ENCODE measurements at places on chromosomes 2 and 18.

- DNase-seq, result no peak
Observed at GRCh38 chr2:28201671-28202180, 190.9 kb upstream of the FOSL2 start.

- no peak for DNase-seq
Observed at GRCh38 chr2:106991866-106992265, 105.9 kb upstream of the ST6GAL2 start.

DNA sequence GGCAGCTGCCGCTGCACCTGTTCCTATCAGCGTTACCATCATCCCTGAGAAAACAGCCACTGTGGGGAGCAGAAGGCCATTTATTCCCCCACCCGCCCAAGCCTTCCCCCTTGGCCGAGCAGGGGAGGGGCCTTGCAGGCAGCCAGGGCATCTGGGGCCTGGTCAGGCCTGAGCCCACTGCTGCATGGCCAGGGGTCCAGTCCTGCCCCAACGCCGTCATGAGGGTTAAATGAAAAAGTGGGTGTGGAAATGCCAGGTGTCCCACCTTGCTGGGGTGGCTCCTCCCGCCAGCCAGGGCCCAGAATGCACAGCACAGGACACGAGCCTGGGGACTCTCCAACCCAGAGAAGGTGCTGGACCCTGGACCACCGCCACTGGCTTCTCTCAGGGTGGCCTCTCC is 14.2 kb downstream of the ANO7 start:
- no peak for DNase-seq

DNA sequence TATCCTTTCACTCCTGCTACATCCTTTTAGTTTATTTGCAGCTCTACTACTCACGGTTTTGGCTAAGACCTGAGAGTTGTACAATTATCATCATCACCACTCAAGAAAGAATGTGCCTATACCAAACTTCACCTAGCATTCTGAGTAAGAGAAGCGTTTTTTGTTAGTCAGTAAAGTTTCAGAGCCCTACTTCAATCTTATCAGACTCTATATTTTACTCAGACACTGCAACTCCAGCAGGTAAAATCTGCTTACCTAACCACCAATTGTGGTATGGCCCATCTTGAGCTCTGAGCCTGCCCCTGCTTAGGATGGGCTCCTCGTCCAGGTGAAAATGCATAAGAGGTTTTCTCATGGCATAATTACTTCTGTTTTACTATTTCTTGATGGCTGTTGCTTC is 37.1 kb downstream of the ICOS start:
- DNase-seq, result no peak

GRCh38 chr2:236178890-236179235 is 10.7 kb upstream of the GBX2 start:
- no peak for DNase-seq

- DNase-seq, result no peak
Observed at GRCh38 chr2:149568138-149568537, 19.4 kb downstream of the MMADHC start.

GRCh38 chr2:215607766-215608165 is 171.9 kb upstream of the FN1 start:
- no peak for DNase-seq

DNA sequence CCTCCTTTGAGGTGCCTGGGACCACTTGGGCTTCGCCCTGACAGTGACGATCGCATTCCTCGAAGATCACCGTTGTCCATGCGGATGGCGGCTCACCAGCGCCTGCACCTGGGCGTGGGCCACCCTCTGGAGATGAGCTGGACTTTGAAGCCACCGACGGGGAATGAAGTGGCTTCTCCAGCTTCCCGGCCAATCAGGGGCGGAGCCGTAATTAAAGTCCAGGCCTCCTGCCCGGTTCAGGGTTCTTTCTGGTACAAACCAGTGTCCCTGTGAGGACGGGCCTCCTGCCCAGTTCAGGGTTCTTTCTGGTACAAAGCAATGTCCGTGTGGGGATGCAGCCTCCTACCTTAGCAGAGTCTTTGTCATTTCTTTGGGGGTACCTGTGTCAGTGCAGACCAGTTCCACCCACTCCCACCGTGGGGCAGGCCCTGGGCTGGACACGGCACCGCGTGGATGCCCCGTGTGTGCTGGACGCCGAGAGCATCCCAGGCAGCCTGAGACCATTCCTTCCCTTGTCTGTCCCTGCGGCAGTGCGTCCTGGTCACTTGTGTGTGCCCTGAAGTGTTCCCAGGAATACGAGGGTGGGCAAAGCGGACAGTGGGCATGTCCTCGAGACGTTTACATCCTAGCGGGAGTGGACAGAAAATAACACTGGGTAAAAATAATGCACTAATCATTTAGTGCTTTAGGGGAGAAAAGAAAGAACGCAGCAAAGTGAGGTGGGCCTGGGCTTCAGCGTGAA is 55.0 kb downstream of the KCNG2 start:
- no peak for DNase-seq

DNA sequence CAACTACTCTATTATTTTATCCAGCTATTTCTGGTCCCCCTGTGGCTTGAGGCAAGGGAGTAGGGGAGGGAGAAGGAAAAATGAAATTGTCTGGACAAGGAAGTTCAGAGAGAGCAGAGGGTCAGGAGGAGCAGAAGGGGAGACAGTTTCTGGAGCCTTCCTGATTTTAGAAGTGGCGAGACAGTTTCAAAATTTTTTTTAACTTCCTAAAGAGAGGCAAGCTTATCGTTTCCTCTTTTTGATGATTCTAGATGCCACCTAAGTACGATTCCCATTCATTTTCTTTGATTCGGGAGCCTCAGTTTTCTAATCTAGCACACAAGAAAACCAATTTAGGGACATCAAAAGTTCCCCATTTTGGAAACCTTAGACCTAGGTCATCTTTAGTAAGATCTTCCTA is 96.9 kb upstream of the B3GNT2 start:
- DNase-seq, result no peak

DNA sequence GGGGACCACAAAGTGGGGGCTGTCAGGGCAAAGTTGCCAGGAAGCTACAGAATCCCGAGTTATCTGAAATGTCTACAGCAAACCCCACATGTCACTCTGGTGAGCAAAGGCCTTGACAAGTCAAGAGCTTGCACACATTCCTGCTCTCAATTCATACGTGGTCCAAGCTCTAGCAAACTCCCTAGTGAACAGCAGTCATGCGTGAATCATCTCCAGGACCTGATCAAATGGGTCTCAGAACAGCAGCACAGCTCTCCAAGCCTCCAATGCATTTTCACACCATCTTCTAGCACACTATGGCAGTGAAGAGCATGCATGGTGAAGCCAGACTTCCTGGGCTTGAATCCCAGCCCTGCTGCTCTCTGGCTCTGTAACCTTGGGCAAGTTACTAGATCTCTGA is 68.5 kb downstream of the MYO5B start:
- no peak for DNase-seq

GRCh38 chr2:36556842-36557241 is 41.1 kb downstream of the FEZ2 start:
- DNase-seq, result no peak

DNA sequence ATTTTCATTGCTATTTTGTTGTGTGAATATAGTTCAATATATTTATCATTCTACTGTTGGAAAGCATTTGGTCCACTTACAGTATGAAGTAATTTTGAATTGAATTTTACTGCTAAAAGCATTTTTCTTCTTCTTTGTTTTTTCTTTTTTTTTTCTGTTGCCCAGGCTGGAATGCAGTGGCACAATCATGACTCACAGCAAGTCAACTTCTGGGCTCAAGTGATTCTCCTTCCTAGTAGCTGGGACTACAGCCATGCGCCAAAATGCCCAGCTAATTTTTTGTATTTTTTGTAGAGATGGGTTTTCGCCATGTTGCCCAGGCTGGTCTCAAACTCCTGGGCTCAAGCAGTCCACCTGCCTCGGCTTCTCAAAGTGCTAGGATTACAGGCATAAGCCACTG is 2.4 kb upstream of the ETAA1 start:
- no peak for DNase-seq

DNA sequence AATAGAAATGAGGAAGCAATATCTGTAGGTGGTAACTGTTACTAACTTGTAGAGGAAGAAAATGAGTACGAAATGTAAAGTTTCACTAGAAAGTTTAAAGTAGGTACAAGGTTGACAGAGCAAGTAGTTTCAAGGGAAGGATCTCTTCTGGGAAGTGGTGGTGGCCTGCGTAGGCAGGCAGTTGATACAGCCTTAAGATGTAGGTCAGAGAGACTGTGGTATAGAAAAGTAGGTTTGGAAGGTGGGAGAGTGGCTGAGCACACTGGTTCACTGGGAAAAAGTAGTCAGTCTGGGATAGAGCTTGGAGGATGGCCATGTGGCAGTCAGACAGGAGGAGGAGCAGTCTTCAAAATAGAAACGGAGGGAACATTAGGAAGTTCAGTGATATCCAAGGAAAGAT is 23.5 kb downstream of the KDM3A start:
- no peak for DNase-seq

DNA sequence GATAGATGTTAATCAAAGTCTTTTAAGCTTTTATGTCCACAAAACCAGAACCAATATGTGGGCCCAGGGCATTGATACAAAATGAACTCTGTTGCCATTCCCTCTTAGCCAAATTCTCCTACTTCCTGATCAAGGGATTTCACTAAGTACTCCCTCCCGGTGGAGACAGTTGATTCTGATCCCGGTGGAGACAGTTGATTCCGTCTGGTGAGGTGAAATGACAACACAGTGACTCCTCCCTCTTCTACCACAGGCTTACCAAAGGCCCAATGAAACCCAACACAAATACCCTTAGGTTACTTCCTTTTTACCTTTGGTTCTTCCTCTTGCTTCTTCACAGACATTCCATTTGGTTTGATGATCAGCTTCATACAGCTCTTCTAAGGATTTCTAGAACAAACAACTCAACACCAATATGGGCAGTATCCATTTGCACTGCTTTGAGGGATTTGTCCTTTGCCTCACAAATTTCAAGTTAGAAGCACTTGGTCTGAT is 153.8 kb downstream of the IKZF2 start:
- DNase-seq, result no peak

- no peak for DNase-seq
Observed at GRCh38 chr2:146776596-146776995, 1068.2 kb upstream of the ACVR2A start.

- no peak for DNase-seq
Observed at GRCh38 chr2:204176306-204176705, 239.7 kb downstream of the ICOS start.

All from stimulated activated CD8-positive, alpha-beta memory T cell treated with anti-CD3 and anti-CD28 coated beads, Interleukin-4, amount 100 ng/mL, for 1 hour (primary cell).